ENCODE measurements at places on chromosomes 3 and 15.

- DNase-seq = no peak
Observed at GRCh38 chr15:100710222-100710621, 107.8 kb downstream of the ASB7 start.

DNA sequence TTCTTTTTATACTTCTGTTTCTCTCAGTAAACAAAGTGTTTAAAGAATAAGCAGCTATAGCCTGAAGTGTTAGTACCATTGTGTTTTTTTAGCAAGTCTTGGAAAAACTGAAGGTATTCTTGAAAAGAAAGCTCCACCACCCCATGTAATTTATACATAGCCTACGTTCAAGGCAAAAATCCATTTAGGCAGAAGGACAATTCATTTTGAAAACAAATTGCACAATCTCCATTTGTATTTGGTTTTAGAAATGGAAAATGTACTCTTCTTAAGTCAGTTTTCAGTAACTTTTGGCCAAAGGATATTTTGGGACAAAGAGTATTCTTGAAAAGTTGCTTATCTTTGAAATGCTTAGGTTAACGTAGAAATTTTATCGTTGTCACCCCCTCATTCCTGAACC, 34.5 kb downstream of the PTPRG start:
- no peak for DNase-seq

GRCh38 chr3:128969993-128970739, 23.7 kb downstream of the CFAP92 start:
- DNase-seq = peak; percentile 58

DNA sequence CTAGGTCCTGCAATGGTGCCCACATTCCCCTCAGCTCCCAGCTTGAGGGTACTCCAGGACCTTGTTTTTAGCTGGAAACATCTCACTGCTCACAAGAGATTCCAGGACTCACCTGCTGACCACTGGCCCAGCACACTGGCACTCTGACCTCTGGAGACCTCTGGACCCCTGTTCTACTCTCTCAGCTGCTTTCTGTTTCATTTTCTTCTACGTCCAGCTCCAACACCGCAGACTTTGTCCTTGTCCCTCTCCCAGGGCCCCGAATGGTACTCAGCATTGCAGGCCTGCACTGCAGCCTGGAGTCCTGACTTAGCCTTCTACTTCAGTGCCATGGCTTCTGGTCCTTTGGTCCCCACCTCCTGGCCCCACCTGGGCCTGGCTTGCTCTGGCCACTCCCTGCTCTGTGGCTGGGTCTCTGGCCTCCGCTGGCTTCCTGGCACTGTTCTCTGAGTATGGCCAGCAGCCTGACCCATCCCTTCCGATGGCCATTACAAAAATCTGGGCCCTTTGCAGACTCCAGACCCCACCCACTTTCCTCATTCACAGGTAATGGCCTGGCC, 27.9 kb downstream of the KY start:
- no peak for DNase-seq

DNA sequence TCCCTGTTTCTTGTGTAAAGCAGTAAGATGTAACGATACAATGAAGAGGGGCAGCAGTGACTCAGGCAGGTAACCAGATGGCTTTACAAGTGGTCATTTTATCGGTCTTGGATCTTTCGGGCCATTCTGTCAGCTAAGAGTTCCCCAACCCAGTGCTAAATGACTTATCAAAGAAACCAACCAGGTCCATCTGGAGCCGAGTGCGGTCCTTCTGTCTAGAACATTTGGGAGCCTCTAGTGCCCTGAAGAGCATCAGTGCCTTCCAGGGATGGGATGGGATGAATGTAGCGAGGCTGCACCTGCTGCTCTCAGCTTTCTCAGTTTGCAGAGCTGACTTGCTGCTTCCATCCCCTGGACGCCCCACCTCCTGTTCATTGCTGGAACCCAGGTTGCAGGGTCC, 131.7 kb upstream of the AGBL1 start:
- DNase-seq = no peak

DNA sequence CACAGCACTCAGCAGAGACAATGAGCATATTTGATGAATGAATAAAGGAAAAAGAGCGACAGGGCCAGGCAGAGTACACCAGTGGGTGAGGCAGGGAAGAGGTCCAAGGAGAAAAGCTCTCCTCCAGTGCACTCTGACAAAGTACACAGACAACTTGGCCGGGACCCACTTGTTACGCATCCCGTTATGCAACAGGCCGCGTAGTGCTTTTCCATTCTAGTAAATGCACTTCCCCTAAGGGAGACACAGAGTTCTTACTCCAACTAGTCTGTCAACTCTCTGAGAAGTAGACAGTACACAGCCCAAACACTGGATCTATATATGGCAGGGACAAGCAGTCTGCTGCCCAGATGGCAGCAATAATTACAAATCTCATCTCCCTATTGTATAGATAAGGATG, 18.5 kb downstream of the LARP6 start:
- DNase-seq = no peak

DNA sequence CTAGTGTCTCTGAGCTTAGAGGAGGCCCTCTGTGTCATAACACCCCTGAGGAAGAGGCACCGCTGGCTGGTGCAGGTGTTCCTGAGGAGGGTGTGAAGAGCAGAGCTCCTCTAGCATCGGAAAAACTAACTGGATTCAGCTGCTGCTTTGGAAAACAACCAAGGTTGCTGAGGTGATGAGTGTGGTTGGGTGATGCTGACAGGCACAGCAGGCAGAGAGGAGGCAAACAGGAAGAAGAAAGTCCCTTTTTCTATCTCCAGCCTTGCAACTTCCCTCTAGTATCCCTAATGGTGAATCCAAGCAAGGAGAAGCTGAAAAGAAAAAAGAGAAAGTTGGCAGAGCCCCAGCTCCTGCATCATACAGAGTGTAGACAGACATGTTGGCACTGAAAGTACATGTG, 3.8 kb upstream of the OR4F15 start:
- peak; percentile 71 for DNase-seq

- DNase-seq = no peak
Observed at GRCh38 chr15:72042054-72042453, 75.9 kb downstream of the MYO9A start.

GRCh38 chr3:178277605-178278004, 258.6 kb upstream of the KCNMB2 start:
- no peak for DNase-seq

GRCh38 chr3:106837616-106838015, 539.6 kb upstream of the CCDC54 start:
- DNase-seq = no peak

GRCh38 chr15:89399238-89400115, 64.9 kb upstream of the POLG start:
- DNase-seq = no peak

DNA sequence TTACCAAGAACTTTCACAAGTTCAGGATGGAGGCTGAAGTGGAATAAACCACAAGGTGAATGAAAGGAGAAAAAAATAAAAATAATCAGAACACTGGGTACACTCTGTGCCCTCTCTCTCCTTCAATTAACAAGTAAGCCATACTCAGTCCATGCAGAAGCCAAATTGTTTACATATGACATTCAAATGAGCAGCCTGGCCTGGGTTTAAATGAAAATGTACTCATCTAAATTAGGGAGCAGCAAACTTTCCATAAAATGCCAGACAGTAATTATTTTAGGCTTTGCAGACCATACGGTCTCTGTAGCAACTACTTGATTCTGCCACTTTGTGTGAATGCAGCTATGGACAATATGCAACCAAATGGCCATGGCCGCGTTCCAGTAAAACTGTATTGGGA, 376.6 kb downstream of the MAGI1 start:
- no peak for DNase-seq

GRCh38 chr3:4606911-4607310, 113.8 kb downstream of the ITPR1 start:
- DNase-seq = no peak

DNA sequence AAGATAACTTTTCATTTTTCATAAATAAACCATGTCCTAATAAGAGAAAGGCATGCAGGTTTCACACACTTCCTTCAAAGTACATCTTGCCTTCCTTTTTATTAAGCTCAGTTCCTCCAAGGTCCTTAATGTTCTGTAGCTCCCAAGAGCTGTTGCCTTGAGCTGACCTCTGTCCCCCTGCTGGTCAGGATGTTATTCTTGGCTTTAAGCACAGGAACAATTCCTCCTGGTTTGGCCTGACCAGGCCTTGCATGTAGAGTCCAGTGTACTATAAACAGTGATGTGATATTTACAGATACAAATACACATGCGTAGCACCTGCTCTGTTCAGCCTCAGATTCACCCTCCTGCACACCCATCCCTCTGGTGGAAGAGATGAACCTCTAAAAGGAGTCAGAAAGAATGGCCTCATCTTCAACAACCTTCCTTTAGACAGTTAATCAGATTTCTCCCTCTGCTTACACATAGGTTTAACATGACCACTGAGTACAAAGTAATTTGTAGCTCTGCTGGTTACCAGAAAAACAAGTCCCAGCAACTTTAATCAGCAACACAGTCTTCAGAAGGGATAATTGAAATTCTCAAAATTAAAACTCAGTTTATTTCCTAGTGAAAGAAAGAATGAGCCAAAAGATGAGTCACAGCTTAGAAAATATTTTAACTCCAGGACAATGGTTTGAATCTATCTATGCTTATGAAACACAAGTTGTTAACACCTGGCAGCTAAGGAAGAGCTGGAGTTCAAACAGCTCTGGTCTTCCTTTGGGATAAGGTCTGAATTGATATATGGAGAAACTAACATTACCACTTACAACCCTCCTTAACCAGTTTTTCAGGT, 46.5 kb downstream of the PTPN9 start:
- peak; percentile 55 for DNase-seq

DNA sequence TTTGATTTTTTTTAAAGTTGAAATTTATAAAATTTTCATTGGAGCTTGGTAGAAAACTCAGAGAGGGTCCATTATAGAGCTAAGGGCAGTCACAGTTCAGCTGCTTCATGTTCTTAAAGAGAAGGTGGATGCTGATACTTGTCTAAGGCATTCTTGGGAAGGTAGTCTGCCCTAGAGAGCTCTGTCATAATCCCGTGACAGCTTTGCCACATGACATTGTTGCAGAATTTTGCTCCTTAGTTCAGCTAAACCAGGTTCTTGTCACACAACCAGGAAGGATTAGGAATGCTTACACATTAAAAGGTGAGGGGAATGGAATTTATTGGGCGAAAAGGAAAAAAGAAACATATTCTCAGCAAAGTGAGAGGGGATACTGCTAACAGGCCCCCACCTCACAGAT, 130.9 kb downstream of the GMNC start:
- DNase-seq = no peak
